Stomach (tissue), 19 donors: ENCODE measurements at places on chromosomes 3 and 15.

DNA sequence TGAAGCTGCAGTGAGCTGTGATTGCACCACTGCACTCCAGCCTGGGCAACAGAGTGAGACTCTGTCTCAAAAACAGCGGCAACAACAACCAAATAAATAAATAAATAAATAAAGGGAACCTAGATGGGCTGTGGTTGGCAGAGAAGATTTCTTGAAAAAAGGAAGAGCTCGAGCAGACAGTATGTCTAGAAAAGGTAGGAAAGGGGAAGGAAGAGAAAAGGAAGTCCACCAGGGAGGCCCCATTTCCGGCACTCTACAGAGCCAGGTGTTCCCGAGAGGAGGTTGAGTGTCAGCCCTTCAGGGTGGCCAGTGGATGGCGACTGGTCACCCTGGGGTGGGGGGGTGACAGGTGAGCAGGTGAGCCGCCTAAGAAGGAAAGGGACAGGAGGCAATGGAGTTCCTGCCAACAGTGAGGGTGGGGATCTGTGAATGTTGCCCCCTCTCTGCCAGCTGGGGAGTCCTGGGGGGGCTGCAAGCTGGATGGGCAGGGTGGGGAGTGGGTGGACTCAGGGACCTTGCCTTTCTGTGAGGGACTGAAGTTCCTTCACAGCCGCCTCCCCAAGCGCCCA, 14.8 kb downstream of the PAQR5 start:
- no peak for DNase-seq

DNA sequence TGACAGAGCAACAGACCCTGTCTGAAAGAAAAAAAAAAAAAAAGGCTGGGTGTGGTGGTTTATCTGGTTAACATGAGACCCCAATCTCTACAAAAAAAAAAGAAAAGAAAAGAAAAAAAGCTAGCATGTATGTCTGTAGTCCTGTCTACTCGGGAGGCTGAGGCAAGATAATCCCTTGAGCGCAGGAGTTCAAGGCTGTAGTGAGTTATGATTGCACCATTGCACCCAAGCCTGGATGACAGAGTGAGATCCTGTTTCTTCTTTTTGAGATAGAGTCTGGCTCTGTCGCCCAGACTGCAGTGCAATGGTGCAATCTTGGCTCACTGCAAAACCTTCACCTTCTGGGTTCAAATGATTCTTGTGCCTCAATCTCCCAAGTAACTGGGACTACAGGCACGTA, 8.4 kb upstream of the DHX30 start:
- DNase-seq = no peak

- DNase-seq = no peak
These were observed 107.8 kb upstream of the VEPH1 start for GRCh38 chr3:157610876-157611535.

- no peak for DNase-seq
These were observed 1.5 kb upstream of the FBXO22 start for GRCh38 chr15:75902129-75902557.

DNA sequence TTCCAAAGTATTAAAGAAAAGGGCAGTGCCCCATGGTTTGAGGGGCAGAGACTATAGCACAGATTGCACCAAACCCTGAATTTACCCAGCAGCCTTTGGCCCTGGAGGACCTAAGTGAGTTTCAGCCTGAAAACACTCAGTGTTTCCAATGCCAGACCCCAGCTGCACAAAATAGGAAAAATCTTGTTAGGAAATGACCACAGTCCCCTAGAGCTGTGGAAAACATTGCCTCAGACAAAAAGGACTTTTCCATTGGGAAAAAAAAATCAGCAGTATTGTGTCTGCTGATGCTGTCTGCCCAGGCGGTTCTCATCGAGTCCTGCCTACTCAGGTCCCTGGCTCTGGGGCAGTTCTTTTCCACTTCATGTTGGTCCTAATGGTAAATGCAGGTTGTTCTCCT, 121.7 kb upstream of the DLG1 start:
- peak; percentile 43 for DNase-seq

DNA sequence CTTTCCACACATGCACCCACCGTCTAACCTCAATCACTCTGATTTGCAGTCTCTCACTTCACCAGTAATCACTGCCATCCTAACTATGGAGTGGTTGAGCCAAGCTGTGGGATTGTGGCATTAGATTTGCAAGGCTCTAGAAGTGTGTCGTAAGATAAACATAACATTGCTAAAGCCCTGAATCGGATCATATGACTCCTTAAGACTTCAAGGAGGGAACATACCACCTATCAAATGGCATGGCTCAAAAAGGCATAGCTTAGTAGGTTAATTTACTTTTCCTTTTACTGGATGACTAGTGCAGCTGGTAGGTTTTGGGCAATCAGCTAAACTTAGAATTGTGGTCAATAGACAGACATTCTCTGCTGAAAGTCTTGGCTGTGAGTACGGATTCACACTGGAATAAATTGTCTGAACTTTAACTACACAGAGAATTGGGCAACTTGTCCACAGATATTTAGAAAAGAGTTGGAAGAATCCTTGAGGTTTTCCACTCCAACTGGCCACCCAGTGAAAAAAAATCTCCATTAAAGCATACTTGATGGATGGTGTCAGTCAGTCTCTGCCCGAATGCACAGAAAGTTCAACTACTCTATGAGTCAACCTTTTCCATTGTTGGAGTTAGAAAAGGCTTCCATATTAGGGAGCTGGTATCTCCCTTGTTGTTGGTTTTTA, 476.7 kb upstream of the CBLB start:
- DNase-seq = no peak

GRCh38 chr3:21542656-21543379, 208.2 kb downstream of the ZNF385D start:
- no peak for DNase-seq

- peak; percentile 43 for DNase-seq
These were observed 12.8 kb downstream of the LXN start for GRCh38 chr3:158659454-158660237.

DNA sequence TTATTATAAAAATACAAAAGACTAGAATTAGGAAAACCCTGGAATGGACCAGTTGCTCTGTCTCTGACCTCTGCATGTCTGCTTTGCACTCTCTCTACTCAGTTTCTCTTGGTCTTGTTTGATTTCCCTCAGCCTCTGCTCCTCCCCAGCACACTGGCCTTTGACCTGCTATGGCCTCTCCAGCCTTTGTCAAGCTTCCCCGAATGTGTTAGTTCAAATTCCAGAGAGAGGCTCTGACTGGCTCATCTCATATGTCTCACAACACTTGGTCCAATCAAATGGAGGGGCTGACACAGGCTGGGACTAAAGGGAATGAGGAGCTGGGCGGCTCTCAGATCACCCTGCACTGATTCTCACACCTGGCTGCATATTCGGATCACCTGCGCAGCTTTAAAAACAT, 52.4 kb upstream of the CMTM8 start:
- no peak for DNase-seq

- DNase-seq = no peak
These were observed 13.6 kb upstream of the HRH1 start for GRCh38 chr3:11140713-11141104.

GRCh38 chr3:152899306-152899705, 64.4 kb downstream of the P2RY1 start:
- no peak for DNase-seq

DNA sequence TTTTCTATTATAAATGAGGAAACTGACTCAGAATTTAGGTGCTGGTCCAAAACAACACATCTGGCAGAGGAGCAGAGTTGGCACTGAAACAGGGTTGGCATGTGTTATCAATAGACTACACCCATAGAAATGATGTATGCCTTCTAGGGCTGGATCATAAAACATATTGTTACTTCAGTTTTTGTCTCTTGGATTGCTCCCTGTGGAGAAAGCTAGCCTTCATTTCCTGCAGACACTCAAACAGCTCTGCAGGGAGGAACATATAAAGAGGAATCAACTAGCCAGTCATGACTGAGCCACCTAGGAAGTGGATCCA, 507 bp upstream of the MRPL3 start:
- no peak for DNase-seq

DNA sequence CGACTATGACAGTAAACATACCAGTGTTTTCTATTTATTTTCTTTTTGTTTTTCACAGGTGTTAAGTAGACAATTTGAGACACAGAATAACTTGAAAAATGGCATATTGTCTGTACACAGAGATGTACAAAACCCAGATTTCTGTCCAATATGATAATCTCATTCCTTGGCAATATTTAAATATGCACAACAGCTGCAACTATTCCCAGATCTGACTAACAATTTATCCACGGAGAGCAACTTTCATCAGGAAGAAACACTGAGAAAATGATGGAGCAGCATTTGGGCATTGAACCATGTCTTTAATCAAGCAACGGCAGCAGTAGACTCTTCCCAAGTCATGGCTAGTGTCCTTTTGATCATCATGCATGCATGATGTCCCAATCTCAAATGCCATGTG, 452.6 kb downstream of the ZPLD1 start:
- DNase-seq = no peak

GRCh38 chr3:152283492-152284381, 15.0 kb downstream of the MBNL1 start:
- DNase-seq = peak; percentile 37

GRCh38 chr3:150293401-150294001, 114.6 kb upstream of the TSC22D2 start:
- peak; percentile 44 for DNase-seq

DNA sequence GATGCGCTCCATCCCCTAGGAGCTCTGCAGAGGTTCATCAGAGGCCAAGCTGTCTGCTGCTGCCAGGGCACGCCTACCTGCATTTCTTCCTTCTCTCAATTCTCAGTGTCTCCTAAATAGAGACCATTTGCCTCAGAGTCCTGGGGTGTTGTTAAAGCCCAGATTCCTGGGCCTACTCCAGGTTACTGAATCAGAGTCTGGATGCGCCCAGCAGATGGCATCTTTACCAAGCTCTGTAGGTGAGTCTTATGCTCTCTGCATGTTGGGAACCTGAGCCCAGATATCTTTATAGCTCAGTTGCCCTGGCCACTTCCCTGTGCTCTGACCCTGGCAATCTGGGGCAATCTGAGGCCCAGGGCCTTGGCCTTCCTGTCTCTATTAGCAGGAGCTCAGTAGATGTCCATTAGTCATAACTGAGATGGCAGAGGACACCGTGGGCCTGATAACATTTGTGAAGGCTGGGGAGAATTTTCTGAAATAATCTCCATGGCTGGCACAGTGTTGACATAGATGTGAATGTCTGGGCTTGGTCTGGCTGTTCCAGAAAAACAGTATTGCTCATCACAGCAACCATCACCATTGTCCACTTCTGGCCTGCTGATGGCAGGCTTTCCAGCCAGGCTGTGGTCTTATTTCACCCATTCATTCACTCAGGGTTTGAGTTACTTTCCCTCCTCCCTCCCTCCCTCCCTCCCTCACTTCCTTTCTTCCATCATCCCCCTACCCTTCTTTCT, 13.3 kb upstream of the RBP1 start:
- DNase-seq = no peak
